Nucleus accumbens (tissue), 56 donors: ENCODE measurements at places on chromosomes 12 and 14.
A peak's percentile ranks its signal among the peaks of the same experiment; 100 is the strongest.

- no peak for DNase-seq
Measured at GRCh38 chr12:113329022-113329790, 5.7 kb downstream of the SLC8B1 start.

DNA sequence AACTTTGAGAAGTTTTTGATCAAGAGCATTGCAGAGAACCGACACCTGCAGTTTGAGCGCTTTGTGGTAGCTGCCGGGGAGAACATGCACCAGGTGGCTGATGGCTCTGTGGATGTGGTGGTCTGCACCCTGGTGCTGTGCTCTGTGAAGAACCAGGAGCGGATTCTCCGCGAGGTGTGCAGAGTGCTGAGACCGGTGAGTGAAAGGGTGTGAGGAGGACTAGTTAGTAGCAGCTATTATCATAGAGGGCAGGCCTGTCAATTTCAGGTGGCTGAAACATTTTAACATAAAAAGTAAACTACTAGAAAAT is 27.0 kb upstream of the HIGD1C start:
- DNase-seq: no peak

DNA sequence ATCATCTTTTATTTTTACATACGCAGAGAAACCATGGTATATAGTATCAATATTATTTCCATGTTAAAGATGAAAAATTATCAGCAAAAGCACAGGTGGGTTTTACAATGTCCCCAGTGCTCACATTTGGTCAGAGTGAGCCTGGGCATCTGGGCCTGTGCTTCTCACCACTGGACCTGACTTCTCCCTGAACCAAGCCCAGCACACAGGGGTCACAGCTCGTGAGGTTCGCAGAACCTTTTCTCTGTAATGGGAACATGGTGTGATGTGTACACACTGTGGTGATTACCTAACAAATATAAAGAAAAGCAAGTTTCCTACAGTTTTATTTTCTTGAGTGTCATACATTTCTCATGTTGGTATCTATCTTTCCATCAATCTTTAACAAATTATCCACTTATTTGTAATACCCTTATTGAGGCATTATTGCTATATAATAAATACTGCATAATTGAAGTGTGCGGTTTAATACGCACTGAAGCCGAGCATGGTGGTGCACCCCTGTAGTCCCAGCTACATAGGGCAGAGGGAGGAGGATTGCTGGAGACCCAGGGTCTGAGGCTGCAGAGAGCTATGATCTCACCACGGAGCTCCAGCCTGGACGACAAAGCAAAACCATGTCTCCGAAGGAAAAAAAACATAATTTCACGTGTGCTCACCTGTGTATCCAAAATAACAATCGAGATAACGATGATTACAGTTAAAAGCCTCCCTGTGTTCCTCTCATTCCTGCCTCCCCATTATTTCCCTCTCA is 743.2 kb downstream of the TMEM121 start:
- DNase-seq: no peak

DNA sequence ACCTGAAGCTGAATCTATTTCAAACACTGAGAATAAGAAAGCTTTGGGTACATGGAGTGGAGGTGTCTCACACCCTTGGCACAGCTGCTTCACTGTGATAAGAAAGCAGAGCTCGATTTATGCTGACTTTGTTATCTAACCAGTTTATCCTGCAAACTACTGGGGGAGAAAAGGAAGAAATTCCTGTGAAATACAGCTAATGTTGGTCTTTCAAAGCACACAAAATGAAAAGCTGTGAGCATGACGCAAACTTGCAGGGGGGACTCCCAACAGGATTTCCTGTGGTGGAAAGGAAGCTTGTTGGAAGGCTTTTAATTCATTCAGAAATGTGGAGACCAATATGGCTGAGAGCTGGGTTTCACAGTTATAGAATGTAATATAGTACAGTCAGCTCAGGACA is 53.4 kb downstream of the SRGAP1 start:
- no peak for DNase-seq

- DNase-seq: no peak
Measured at GRCh38 chr12:1305791-1306500, 288.4 kb downstream of the FBXL14 start.

DNA sequence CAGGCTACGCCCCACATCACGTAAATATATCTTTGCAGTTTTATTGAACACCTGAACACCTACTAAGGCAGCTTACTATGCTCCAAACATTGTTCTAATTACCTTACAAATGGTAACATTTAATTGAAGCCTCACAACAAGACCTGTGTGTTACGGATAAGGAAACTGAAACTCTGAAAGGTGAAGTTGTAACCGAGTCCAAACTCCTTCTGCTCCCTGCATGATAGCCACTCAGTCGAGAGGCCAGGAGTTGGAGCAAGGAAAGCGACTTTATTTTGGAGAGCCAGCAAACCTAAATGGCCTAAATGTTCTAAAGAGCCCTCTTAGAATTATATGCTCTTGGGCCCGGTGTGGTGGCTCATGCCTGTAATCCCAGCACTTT is 12.6 kb upstream of the TRPV4 start:
- no peak for DNase-seq

DNA sequence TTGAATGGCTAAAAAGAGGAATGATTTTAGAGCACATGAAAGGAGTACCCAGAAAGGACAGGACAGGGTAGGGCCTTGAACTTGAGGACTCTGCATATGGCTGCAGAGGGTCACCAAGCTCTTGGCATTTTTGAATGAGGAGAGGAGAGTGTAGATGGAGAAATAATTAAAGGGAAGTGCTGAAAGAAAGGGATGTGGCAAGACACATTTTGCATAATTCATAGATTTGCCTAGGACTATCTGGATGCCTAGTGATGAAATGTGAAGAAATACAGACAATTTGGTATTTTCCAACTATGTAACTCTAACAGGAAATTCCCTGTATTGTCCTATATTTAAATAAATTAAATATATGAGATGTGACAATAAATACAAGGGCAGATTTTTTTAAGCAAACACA is 27.5 kb upstream of the MDM1 start:
- no peak for DNase-seq

GRCh38 chr12:123767613-123768012 is 5.5 kb downstream of the DNAH10 start:
- no peak for DNase-seq

- no peak for DNase-seq
Measured at GRCh38 chr14:67411820-67412421, at the start of gene PLEK2. Gene PLEK2 (minus strand): TSS chr14:67412165. CDS start chr14:67412059, 106 bp downstream.

- DNase-seq: peak; percentile 95
Measured at GRCh38 chr12:6493497-6494257, at the start of gene NCAPD2. Gene NCAPD2 (plus strand): TSS chr12:6494102. CDS start chr12:6495099, 997 bp downstream.

DNA sequence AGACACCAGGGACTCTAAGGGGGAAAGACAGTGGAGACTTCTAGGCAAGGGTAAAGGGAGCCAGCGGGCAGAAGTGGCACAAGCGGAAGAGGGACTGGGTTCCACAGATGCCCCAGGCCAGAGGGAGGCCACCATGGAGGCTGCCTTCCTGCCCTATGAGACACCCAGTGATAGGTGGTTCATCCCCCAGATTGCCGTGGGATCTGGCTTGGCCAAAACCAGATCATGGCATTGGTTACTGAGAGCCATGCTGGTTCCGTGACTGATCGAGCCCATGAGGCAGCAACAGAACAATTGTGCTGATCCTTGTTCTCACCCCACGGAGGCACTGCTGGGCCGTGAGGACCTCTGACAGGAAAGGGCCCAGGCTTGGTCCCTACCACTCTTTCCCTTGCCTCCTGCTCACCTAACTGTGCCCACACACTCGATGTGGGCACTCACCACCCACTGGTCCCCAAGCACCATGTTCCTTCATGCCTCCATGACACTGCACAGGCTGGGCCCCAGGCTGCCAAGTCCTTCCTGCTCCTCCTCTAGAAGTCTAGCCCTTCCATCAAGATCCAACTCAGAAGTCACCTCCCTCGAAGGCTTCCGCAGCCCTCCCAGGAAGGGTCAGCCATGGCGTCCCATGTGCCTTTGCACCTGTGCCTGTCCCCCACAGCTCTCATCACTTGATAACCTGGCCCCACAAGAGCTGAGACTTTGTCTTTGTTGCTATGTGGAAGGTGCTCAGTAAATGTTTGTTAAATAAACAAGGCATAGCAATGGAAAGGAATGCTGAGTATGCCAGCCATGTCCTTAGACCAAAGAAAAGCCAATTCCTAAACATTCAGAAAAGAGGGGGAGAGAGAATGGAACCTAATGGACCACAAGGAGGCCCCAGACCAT is 7.3 kb downstream of the KRT79 start:
- no peak for DNase-seq

GRCh38 chr12:46795988-46796387 is 29.8 kb downstream of the SLC38A4 start:
- no peak for DNase-seq

DNA sequence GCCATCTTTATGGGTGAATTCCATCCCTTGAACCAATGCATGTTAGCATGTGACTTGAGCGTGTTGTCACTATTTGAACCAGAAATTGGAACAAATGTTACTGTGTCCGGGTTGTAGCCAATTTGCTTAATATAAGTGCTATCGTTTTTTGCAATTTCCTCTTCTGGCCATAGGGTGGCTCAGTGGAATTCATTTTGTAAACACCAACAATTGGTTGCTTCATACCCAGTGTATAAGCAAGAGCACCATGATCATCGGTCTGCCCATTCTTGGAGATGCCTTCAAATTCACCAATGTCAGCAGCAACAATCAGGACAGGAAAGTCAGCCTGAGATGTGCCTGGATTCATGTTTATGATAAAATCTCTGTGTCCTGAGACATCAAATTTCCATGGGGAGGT is 5.0 kb upstream of the NEDD1 start:
- DNase-seq: no peak

DNA sequence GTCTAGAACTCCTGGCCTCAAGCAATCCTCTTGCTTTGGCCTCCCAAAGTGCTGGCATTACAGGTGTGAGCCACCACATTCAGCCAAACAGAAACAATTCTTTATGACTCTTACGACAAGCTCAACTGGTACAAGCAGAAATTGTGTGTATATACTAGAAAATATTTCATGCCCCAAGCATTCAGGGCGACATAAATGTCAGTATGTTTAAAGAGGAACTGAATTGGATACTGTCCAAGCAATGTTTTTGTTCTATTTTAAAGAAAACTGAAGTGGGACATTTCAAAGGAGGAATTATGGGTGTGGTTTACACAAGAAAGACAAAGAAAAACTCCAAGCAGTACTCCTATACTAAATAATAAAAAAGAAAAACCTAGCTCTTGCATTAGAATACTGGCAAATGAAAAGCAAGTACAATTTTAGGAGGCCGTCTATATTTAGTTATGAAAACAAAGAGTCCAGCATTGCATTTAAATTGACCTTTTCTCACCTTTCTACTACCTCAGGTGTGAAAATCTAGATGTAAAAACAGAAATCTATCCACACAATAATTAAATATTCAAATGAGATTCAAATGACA is 48.9 kb downstream of the PPP1R12A start:
- DNase-seq: no peak

DNA sequence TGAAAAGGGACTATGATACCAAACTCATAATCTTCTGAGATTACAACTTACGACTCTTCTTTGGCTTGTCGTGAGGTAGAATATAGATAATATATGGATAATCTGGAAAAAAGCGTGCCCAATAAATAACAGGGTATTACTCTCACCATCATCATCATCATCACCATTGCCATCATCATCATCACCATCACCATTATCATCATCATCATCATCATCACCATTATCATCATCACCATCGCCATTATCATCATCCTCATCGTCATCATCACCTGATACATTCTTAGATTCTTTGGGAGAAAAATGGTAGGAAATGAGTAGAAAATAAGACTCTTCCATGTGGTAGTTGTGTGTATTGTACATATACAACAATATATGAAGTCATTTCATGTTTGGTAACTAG is 259.8 kb downstream of the SYT1 start:
- DNase-seq: no peak

GRCh38 chr14:76686646-76687045 is 74.6 kb upstream of the VASH1 start:
- no peak for DNase-seq

DNA sequence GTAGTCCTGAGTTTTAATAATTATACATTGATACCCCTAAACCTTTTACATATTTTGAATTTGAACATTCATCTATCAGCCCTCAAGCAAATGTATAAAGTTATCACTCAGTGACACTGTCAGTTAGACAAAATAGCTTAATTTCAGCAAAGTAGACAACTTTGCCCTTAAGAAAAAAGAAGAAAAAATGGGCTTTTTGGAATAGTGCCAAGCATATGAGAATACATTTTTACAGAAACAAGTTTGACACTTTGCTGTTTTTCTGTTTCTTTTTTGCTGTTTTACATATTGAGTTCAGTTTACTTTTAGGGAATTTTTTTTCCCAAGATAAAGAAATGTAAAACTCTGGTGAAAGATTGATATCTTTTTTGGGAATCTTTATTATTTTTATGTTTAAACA is 14.3 kb downstream of the TBK1 start:
- no peak for DNase-seq

- no peak for DNase-seq
Measured at GRCh38 chr12:21607701-21608100, 3.1 kb upstream of the GYS2 start.
